NCI-H2081 treated with DMSO at 0.1 percent for 48 hours (cell line): ENCODE measurements at places on chromosomes 12 and 14.

GRCh38 chr12:58731096-58731495 lies 189.2 kb downstream of the LRIG3 start:
- DNase-seq, result no peak

DNA sequence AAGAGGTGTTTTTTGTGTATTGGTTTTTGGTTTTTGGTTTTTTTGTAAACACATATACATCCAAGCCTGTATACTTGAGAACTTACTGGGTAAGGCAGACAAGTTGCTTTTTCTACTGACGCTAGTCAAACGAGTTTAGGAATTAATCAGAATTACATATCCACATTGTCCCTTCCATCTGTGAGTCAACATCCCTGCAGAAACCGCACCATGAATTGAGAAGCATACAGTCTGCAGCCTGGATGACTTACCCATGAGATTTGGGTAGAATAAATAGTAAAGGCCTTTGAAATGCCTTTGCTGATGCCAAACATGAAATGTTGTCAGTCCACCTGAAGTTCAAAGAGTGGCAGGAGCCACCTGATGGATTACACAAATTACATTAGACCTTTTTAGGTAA lies 21.4 kb upstream of the C12orf42 start:
- no peak for DNase-seq

DNA sequence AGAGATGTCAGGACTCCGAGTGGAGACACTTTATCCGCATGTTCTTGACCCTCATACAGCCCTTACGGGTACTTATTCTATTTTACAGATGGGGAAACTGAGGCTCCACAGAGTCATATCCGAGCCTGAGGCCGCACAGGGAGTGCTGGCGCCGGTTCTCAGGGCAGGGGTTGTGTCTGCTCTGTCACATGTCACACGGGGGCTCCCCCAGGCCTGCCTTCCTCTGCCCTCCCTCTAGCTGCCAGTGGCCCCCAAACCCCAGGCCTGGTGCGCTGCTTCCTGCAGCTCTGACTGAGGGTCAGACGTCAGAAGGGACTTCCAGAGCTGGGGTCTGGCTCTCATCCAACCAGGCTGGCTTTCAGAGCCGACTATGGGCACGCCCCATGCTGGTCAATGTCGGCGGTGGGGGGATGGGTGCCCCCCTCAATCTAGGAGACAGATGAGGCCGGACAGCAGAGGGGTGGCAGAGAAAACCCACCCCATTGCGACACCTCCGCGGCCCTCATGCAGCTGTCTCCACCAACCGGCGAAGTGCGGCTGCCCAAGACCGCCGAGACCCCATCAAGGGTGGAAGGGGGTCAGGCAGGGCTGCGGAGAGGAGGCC lies 811 bp upstream of the INF2 start:
- DNase-seq, result no peak

GRCh38 chr12:109544955-109545531 lies 28.3 kb downstream of the MMAB start:
- no peak for DNase-seq

- DNase-seq, result no peak
These were observed 114.0 kb upstream of the TMPO start for GRCh38 chr12:98401427-98401826.

DNA sequence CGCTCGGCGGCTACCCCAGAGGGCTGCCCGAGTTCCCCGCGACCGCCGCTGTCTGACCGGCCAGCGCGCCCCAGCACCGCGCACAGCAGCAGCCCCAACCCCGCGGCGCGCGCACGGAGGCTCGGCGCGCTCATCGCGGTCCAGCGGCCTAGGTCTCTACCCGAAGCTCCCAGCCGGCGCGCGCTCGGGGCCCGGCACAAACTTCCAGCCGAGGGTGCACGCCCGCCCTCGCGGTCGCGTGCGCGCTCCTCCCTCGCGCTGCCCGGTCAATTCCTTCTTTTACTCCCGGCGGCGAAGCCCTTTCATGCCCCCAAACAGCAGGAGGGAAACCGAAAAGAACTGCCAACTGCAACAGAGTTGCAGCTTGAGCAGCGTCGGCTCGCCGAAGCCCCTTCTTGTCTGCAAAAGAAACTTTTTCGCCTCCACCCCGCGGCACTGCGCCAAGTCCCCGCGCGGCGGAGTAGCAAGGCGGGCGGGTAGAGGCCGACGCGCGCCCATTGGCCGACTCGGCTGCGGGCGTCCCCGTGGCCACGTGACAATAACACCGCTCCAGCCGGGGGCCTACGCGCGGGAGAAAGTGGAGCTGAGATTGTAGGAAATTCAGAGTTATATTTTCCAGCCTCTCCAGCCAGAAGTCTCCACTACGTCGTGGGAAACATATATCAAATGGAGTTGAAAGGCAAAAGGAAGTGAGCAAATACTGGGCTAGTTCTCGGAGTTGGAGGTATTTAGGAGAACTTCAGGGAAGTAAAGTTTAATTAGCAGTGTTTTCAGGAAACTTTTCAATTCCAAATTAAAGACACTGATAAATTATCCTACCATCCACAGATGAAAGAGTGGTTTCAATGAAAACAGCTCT lies at the start of gene LRIG3:
TSS of gene LRIG3 (minus strand) at position 403 of the 859 bp plus-strand sequence. CDS start at position 134, 269 bp downstream.
- DNase-seq, result no peak

GRCh38 chr12:53995378-53996239 lies 4.4 kb upstream of the HOXC9 start:
- DNase-seq, result no peak

DNA sequence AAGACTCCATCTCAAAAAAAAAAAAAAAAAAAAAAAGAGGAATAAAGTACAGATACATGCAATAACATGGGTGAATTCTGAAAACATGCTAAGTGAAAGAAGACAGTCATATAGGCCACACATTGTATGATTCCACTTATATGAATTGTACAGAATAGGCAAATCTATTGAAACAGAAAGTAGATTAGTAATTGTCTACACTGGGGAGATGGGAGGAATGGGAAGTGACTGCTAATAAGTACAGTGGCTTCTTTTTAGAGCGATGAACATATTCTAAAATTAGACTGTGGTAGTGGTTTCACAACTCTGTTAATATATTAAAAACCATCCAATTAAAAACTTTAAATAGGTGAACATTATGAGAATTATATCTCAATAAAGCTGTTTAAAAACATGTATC lies 74.4 kb downstream of the ANKS1B start:
- DNase-seq, result no peak

DNA sequence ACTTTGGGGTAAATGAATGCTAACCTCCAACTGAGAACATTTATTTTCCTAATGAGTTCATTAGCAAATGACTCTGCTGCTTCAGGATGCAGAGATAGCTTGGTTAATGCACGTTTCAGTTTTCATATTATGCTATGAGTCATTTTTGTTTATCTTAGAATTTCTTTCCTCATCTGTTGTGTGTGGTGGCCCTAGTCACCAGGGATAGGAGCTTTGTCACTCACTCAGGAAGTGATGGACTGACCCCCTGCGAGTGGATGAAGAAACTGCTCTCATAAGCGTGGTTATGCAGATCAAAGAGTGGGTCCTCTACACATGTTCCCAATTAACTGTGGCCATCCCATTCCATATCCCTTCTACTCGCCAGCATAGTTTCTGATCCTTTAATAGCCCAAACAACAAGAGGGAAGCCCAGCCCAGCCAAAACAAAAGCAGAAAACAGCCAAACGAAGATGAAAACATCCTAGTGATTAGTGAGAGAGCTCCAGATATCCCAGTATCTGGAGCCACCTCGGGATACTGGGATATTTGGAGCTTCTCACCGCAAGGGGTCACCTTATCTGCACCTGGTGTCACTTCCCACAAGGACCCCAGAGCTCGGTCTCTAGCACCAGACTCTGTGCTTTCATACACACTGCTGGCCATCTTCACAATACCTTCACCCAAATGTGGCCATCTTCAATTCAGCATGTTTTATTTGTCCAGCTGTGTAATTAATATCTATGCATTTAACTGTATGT lies 8.6 kb downstream of the TC2N start:
- DNase-seq, result no peak

- DNase-seq, result no peak
These were observed 12.4 kb upstream of the DPF3 start for GRCh38 chr14:72906316-72906715.

- no peak for DNase-seq
These were observed 727 bp downstream of the LDHB start for GRCh38 chr12:21656905-21657325.

- DNase-seq, result no peak
These were observed 220.5 kb upstream of the PRICKLE1 start for GRCh38 chr12:42810006-42810405.

- DNase-seq, result no peak
These were observed 9.0 kb upstream of the NOVA1 start for GRCh38 chr14:26606729-26607312.

DNA sequence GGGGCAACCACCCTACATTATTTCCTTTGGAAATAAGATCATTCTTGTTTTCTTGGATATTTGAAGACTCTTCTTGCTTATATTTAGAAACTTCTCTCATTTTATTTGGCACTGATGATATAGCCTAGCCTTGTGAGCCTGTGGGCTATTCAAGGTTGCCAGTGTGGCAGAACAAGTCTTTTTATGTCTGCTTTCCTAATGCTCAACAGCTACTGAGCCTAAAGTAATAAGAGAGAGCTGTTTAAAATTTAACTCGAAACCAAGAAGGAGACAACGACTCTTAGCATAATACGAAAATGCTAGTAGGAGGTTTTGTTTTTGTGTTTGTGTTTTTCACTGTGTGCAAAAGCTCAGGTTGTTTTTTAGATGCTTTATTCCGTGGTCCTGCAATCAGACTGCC lies 104.0 kb upstream of the CPM start:
- DNase-seq, result no peak

GRCh38 chr14:91681893-91682563 lies 49.9 kb downstream of the CATSPERB start:
- DNase-seq, result no peak

- DNase-seq, result no peak
These were observed 200.5 kb downstream of the ETV6 start for GRCh38 chr12:11849757-11850504.

DNA sequence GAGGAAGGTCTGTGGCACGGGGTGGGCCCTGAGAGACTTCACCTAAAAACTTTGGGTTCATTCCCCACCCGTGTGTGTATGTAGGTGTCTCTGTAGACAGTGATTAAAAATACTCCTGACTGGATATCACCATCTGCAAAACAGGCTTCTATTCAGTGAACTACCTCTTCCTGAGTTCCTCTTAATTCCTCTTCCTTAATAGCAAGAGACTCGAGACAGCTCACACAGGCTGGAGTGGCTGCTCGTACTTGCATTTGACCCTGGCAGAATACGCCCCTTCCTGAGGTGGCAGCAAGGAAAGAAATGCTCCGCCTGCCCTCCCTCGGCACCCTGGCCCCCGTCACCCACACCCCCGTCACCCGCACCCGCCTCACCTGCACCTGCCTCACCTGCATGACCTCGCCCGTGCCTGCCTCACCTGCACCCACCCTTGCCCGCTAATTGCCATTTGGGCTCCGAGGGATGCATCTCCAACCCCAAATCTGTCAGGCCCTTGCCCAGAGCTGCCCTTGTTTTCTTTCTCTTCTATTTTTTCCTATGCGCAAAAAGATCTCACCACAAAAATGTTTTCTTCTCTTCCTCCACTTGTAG lies 90.0 kb downstream of the FBXL14 start:
- no peak for DNase-seq

GRCh38 chr12:1758887-1759286 lies 61.5 kb upstream of the LRTM2 start:
- DNase-seq, result no peak

- no peak for DNase-seq
These were observed 28.5 kb downstream of the FAIM2 start for GRCh38 chr12:49875115-49875720.

- DNase-seq, result no peak
These were observed 178.2 kb downstream of the RMST start for GRCh38 chr12:97640826-97641225.

DNA sequence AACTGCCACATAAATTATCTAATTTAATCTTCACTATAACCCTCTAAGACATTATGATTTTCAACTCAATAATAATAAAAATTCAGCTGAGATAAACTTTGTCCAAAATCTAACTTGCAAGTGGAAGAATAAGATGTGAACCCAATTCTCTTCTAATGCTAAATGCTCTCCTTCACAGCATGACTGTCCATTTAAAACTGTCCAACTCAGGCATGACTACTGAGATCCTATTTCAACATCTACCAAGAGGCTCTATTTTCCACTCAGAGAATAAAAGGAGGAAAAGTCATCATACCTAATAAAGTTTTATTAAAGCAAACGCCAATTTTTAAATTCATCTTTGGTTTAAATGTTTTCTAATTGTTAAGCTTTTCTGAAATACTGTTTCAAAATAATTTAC lies 183.6 kb downstream of the MED13L start:
- DNase-seq, result no peak

- DNase-seq, result no peak
These were observed 713 bp downstream of the FRMD6 start for GRCh38 chr14:51652168-51653078.
